ENCODE measurements at places on chromosomes 11 and 22. TPM values are rescaled to one million over a fixed set of nuclear protein-coding genes. Genes with fewer than 3 reads are reported as not detected.

DNA sequence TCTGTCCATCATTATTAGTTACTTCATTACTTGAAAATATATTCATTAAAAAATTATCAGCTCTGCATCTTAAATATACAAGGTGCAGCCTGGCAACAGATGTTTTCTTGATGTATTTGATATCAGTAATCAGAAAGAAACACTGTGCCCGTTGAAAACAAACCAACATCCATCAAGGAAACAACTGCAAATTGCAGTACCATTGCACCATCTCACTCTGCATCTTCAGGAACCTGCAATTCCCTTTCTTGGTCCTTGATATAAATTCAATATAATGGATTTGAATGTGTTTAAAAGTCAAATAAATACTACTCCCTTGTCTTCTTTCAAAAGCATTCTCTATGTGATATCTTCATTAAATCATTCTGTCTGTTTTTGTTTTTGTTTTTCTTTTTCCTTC lies 1131.2 kb downstream of the FAM181B start:
- H3K4me3 ChIP-seq, result no peak overlapping the region
- H3K4me1 ChIP-seq, result no peaks in the 10 kb centered on the region
- DNase-seq, result no peak
- H3K36me3 ChIP-seq, result no peaks in the 10 kb centered on the region
- H3K27me3 ChIP-seq, result no peaks in the 10 kb centered on the region

- H3K27ac ChIP-seq, result peak overlapping the region; percentile 100
- no peaks in the 10 kb centered on the region for H3K36me3 ChIP-seq
- DNase-seq, result peak; percentile 78
- no peaks in the 10 kb centered on the region for H3K27me3 ChIP-seq
- no peak overlapping the region for H3K4me3 ChIP-seq
These were observed 44.0 kb downstream of the LIF start for GRCh38 chr22:30202531-30203006.

- no peak overlapping the region for H3K4me3 ChIP-seq
- no peak for DNase-seq
- H3K4me1 ChIP-seq, result no peaks in the 10 kb centered on the region
- no peaks in the 10 kb centered on the region for H3K36me3 ChIP-seq
These were observed 42.3 kb upstream of the DDI1 start for GRCh38 chr11:103994094-103994493.

Gene WNT11
- 0.40 TPM for total RNA-seq

DNA sequence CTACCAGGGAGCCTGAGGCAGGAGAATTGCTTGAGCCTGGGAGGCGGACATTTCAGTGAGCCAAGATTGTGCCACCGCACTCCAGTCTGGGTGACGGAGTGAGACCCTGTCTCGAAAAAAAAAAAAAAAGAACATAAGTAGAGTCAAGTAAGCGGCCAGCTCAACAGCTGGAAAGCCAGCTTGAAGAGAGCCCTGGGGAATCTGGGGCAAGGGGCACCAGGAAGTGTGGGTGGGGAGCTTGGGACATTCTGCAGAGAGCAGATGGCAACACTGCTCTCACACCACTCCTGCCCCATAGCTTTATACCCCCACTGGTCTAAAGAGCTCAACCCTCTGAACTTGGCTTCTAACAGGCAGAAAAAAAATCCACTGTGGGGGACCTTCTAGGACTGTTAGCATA lies 505.6 kb downstream of the BUD13 start:
- no peaks in the 10 kb centered on the region for H3K36me3 ChIP-seq
- H3K4me1 ChIP-seq, result no peaks in the 10 kb centered on the region
- no peaks in the 10 kb centered on the region for H3K27me3 ChIP-seq
- no peak for DNase-seq

Gene ABCG4
- 0.15 TPM for total RNA-seq

Gene VSIG2
- not detected for total RNA-seq

Gene PANX3
- total RNA-seq, result not detected

DNA sequence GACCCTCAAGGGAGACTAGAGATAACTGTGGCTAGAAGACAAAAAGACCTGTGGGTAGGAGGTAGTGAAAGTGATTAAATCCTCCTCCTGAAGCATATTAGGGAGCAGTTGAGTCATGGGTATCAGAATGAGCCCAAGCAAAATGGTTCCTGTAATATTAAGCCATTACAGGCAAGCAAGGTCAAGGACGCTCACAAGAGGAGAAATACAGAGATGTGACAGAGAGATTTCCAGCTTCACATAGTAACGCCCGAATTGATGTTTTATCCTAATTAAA lies 77.7 kb downstream of the FAM76B start:
- DNase-seq, result no peak
- H3K27ac ChIP-seq, result no peak overlapping the region
- H3K4me1 ChIP-seq, result no peaks in the 10 kb centered on the region
- H3K4me3 ChIP-seq, result no peak overlapping the region
- H3K27me3 ChIP-seq, result peaks cover 78% of the 10 kb centered on the region

Gene MED19
- total RNA-seq, result 42.3 TPM

DNA sequence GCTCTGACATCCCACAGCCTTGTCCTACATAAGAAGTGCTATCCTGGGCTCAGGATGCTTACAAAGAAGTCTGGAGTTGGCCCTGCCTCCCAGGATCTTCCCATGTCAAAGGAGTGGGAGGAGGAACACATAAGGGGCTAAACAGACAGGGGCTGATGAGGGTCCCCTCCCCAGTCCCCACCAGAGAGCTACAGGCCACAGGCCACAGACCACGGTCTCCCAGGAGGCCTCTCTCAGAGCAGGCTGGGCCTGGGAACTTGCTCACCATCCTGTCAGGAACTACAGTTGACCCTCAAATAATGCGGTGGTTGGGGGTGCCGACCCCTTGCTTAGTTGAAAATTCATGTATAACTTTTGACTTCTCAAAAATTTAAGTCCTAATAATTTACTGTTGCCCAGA lies 315.5 kb downstream of the NTM start:
- H3K27ac ChIP-seq, result no peak overlapping the region
- no peaks in the 10 kb centered on the region for H3K4me1 ChIP-seq
- peaks cover 78% of the 10 kb centered on the region for H3K27me3 ChIP-seq
- no peak for DNase-seq
- no peak overlapping the region for H3K4me3 ChIP-seq

DNA sequence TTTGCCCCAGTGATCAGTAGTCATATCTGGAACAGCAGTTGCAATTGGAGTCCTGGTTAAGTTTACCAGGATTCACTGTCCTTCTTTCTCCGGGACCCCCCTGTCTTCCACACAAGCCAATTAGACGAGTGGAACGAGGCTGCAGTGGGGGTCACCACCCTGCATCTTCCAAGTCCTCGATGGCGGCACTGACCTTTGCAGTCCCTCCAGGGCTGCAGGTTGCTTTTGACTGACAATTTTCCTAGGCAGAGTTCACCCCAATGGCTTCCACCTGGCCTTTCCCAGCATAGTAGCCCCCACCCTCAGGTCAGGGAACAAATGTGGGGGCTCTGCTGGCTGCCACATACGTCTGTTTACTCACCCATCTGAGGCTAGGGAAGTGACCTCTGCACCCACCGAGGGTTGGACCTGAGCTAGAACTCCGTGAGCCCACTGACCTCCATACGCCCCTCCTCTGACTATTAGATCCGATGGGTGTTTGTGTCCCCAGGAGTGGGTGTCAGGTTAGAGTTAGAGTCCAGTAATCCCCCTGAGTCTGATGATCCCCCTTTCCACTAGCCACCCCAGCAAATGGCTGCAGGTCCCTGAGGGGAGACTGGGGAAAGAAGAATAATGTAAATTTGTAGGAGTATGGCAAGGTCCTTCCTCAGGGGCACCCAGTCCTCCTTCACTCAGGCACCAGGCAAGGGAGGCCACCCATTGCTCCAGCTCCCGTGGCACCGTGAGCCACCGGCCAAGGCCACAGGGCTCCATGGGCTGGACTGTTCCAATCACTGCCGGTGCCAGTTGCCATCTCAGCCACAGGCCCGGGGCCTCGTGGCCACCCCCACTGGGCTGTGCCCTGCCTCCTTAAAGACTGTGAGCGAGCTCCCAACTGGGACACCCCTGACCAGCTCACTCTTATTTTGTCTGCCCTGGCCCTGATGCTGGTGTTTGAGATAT lies 5.5 kb downstream of the C11orf21 start:
- no peaks in the 10 kb centered on the region for H3K27me3 ChIP-seq
- no peaks in the 10 kb centered on the region for H3K36me3 ChIP-seq
- DNase-seq, result no peak
- H3K4me3 ChIP-seq, result no peak overlapping the region

DNA sequence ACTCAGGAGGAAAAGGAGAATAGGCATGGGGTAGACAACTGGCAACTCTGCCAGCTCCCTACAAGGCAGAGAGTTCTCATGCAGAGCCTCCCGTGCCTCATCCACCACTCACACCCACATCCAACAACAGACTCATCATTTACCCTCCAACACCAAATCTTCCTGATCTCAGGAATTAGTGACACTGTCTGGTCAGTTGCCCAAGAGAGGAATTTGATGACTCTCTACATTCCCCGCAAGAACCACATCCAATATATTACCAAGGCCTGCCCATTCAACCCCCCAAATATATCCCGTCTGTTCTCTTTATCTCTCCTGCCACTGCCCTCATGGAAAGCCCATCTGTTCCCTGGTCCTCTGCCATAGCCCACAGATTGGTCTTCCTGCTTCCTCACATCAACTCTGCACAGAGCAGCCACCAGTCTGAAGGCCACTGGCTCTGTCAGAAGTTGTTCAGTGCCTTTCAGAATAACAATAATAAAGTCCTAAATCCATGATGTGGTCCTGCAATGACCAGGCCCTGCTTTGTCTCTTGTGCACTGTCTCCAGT lies 57.5 kb upstream of the CD82 start:
- H3K27me3 ChIP-seq, result peaks cover 15% of the 10 kb centered on the region
- no peak overlapping the region for H3K4me3 ChIP-seq
- DNase-seq, result no peak

Gene MIAT
- total RNA-seq, result 0.15 TPM

DNA sequence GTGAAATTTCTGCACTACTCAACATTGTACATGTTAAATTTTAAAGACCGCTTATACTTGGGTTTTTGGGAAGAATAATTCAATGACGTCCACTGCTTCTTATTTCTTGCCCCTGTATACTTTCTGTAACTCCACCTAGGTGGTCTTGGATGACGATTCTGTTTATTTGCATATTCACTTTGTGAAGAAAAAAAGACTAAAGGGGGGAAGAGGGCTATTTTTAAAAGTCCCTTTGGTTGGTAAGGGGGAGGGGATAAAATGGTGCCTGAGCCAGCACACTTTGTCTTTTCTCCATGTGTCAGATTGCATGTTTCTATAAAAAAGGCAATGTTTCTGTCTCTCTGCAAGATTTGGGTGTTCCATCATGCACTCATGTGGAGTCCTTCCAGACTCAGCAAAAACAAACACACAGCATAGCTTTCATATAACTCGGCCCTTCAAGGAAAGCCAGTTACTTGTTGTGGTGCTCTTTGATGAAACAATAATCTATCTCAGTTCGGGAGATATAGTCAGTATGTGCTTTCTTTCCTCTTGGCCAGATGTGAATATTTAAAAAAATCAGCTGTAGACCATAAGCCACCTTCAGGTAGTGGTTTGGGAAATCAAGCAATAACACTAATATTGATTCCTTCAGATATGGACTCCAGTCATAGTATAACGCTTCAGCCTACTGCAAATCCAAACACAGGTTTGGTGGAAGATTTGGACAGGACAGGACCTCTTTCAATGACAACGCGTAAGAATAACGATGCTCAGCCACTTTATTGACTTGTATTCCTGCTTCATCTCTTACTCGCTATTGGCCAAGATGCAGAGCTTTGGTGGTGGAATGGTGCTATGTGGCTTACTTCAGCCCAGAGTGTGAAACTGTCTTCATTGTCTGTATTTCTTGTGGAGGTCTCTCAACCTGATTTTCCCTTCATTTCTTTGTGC lies 68.8 kb downstream of the CD44 start:
- H3K4me1 ChIP-seq, result no peaks in the 10 kb centered on the region
- no peak overlapping the region for H3K4me3 ChIP-seq
- H3K27me3 ChIP-seq, result no peaks in the 10 kb centered on the region
- peaks cover 59% of the 10 kb centered on the region for H3K36me3 ChIP-seq
- DNase-seq, result no peak

DNA sequence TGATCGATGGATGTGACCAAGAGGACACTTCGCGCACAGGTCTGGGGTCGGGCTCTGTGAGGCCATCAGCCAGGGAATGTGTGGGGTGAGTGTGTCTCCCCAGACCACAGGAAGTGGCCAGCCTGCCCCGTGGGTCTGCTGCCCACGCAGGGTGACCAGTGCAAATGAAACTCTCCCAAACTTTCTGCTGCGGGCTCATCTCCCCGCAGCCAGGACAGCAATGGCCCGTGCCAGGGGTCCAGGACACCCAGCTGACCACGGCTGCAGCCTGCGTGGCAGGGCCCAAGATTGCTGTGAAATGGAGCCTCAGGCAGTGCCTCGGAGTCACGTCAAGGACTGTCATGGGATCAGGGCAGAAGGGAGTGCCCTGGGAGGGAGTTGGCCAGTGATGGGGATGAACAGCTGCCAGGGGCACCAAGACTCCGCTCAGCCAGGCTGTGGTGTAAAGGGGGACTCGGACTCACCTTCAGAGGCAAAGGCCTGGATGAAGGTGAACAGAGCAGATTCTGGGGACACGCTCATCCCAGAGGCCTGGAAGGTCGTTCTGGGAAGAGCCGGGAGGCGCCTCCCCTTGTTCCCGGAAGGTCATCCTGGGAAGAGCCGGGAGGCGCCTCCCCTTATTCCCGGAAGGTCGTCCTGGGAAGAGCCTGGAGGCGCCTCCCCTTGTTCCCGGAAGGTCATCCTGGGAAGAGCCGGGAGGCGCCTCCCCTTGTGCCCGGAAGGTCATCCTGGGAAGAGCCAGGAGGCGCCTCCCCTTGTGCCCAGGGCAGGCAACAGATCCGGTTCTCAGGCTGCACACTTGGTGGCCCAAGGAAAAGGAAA lies 252.6 kb downstream of the BRD1 start:
- H3K4me3 ChIP-seq, result no peak overlapping the region
- H3K27me3 ChIP-seq, result peaks cover 47% of the 10 kb centered on the region
- no peaks in the 10 kb centered on the region for H3K36me3 ChIP-seq
- no peaks in the 10 kb centered on the region for H3K4me1 ChIP-seq
- H3K27ac ChIP-seq, result no peak overlapping the region

GRCh38 chr22:19986011-19986409 lies 30.6 kb downstream of the ARVCF start:
- H3K36me3 ChIP-seq, result no peaks in the 10 kb centered on the region
- H3K4me3 ChIP-seq, result peak overlapping the region; percentile 78
- H3K27me3 ChIP-seq, result no peaks in the 10 kb centered on the region
- no peak overlapping the region for H3K27ac ChIP-seq

GRCh38 chr11:57144075-57144474 lies 37.7 kb upstream of the LRRC55 start:
- no peaks in the 10 kb centered on the region for H3K4me1 ChIP-seq
- no peaks in the 10 kb centered on the region for H3K36me3 ChIP-seq

DNA sequence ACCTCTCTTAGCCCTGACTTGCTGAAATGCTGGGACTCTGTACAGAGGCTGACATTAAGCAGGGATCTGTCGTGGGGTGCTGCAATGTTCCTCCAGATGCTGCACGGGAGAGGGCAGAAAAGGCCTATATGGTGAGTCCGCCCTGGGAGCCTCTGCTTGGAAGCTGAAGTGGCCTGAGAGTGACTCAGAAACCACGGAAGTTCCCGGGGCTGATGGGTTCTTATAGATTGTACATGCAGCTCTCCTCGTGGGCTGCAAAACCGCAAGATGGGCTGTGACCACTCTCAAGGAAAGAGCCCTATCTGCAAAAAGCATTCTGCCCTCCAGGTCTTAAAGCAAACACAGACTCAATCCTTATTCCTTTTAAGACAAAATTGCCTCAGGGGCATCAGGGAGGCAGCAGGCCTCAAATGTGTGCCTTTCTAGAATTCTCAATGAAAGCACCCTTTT lies 5.8 kb upstream of the SLC43A3 start:
- peak overlapping the region; percentile 70 for H3K27ac ChIP-seq
- H3K36me3 ChIP-seq, result no peaks in the 10 kb centered on the region
- peak; percentile 66 for DNase-seq
- H3K4me1 ChIP-seq, result peaks cover 39% of the 10 kb centered on the region

GRCh38 chr11:18705651-18706281 lies 7.2 kb downstream of the TMEM86A start:
- no peak overlapping the region for H3K27ac ChIP-seq
- H3K4me1 ChIP-seq, result no peaks in the 10 kb centered on the region
- no peak for DNase-seq
- no peaks in the 10 kb centered on the region for H3K27me3 ChIP-seq
- no peaks in the 10 kb centered on the region for H3K36me3 ChIP-seq

All from PC-3 (cell line).